ENCODE measurements at places on chromosomes 16 and 17.

GRCh38 chr17:58818654-58819053, 63.0 kb downstream of the PPM1E start:
- DNase-seq, result no peak

DNA sequence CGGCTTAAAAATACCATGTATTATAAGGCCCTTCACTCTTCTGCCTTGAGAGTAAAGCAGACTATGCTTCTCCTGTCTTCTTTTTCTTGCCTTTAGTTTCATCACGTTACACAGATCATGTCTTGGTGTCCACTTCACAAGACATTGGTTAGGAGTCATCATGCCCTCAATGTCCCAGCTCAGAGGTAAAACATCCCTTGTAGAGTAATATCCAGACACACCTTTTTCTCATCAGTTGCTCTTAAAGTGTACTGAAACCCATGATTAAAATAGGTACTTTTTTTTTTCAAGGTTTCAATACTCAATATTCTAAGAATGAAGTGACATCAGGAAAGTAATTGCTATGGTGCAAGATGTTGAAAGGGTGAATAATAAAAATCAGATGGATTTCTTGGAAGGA, 267.8 kb downstream of the PMP22 start:
- DNase-seq, result no peak

GRCh38 chr16:31268033-31268365, 8.2 kb downstream of the ITGAM start:
- DNase-seq, result no peak

DNA sequence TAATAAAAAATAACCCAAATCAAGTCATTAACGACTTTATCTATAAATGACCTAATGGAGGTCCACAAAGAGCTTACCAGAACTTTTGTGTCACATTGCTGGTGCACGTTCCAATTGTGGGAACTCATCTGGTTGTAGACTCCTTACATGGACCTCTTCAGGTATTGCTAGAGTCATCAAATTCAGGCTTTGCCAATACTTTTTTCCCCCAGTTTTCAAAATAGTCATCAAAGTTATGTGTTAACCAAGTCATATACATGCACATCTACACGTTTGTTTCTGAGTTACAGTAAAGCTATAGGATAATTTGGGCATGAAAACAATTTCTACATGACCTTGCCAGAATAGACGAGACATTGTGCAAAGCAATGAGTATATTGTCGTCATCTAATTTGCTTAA, 76.2 kb upstream of the ADAMTS18 start:
- DNase-seq, result no peak

- peak; percentile 68 for DNase-seq
Measured at GRCh38 chr17:7929158-7930023, at the start of gene KCNAB3. Gene KCNAB3 (minus strand): TSS chr17:7929856. CDS start chr17:7929435, 421 bp downstream.

GRCh38 chr17:77245162-77245926, 104.6 kb downstream of the SEC14L1 start:
- DNase-seq, result no peak

Measured in CD4-positive, alpha-beta T cell treated with Interferon alpha-2 for 1 hour (primary cell).